Stimulated activated CD4-positive, alpha-beta T cell treated with anti-CD3 and anti-CD28 coated beads, TNF-alpha, amount 100 ng/mL, for 48 hours (primary cell): ENCODE measurements at places on chromosomes 16 and 17.

GRCh38 chr17:48576479-48577309 is 1.5 kb downstream of the HOXB4 start:
- DNase-seq, result no peak

- DNase-seq, result no peak
These were observed 1.3 kb downstream of the NLK start for GRCh38 chr17:28043741-28044140.

- DNase-seq, result no peak
These were observed 12.6 kb upstream of the BAIAP2 start for GRCh38 chr17:81022344-81022676.

DNA sequence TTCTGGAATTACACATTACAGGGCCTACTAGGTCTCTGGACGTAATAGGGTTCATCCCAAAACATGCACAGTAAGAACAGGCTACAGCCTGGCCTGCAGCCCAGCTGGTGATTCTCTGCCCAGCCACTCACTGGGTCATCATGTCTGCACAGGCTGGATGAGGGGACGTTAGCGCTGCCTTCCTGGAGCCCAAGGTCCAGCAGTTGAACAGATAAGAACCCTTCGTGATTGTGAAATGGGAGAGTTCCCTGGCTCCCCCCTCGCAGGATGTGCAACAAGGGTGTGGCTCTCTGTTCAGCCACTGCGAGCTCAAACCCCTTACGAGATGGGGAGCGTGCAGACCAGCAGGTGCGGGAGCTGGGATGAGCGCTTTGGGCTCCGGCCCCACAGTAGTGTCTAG is 200.0 kb upstream of the CDH5 start:
- DNase-seq, result no peak

DNA sequence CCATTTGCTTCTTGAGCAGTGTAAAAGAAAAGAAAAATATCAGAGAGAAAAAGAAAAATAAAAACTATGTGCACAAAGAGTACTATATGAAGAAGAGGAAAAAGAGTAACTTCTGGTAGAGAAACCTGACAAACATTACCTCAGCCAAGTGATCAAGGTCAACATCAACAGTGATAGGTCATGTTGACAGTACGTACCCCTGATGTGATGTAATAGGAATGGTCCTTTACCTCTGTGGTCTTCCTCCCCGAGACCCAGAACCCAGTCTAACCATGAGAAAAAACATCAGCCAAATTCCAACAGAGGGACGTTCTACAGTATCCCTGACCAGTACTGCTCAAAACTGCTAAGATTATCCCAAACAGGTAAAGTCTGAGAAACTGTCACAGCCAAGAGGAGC is 4.4 kb downstream of the GSDMB start:
- DNase-seq, result no peak
